ENCODE measurements at places on chromosomes 5 and 9. TPM values are rescaled to one million over a fixed set of nuclear protein-coding genes. Genes with fewer than 3 reads are reported as not detected.
A peak's percentile ranks its signal among the peaks of the same experiment; 100 is the strongest.

Gene PNPLA7
- 1.8 TPM for total RNA-seq

DNA sequence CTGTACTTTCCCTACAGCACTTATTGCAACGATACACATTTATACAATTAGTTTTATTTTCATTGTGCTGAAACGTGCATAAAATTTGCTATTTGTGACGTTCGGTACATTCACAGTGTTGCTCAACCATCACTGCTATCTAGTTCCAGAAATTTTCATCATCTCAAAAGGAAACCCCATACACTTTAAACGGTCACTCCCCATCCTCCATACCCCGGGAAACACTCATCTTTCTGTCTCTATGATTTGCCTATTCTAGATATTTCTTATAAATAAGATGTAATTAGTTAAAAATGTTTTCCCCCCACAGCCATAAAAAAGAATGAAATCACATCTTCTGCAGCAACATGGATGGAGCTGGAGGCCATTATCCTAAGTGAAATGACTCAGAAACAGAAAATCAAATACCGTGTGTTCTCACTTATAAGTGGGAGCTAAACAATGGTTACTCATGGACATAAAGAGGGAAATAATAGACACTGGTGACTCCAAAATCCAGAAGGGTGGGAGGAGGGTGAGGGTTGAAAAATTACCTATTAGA, 40.2 kb upstream of the TEX48 start:
- H3K36me3 ChIP-seq: no peaks in the 10 kb centered on the region
- no peak overlapping the region for H3K4me3 ChIP-seq
- no peak overlapping the region for H3K27ac ChIP-seq
- peaks cover 52% of the 10 kb centered on the region for H3K27me3 ChIP-seq

GRCh38 chr9:89497257-89497963, 503 bp downstream of the SEMA4D start:
- peaks cover under 1% of the 10 kb centered on the region for H3K36me3 ChIP-seq
- DNase-seq: peak; percentile 10
- peaks cover 6% of the 10 kb centered on the region for H3K27me3 ChIP-seq
- H3K4me1 ChIP-seq: peaks cover 30% of the 10 kb centered on the region
- peak overlapping the region; percentile 85 for H3K4me3 ChIP-seq

Gene PCDHA8
- total RNA-seq: 1.9 TPM

- H3K27ac ChIP-seq: no peak overlapping the region
- DNase-seq: no peak
- no peaks in the 10 kb centered on the region for H3K4me1 ChIP-seq
- H3K36me3 ChIP-seq: no peaks in the 10 kb centered on the region
- H3K27me3 ChIP-seq: no peaks in the 10 kb centered on the region
Observed at GRCh38 chr9:115999498-115999897, 154.1 kb upstream of the PAPPA start.

Gene ATP6V0E1
- 76.4 TPM for total RNA-seq

- H3K27me3 ChIP-seq: peaks cover 19% of the 10 kb centered on the region
- no peaks in the 10 kb centered on the region for H3K36me3 ChIP-seq
- peak overlapping the region; percentile 4 for H3K4me3 ChIP-seq
- H3K4me1 ChIP-seq: peaks cover 27% of the 10 kb centered on the region
Observed at GRCh38 chr9:69822116-69822750, 1.6 kb downstream of the CFAP95 start.

DNA sequence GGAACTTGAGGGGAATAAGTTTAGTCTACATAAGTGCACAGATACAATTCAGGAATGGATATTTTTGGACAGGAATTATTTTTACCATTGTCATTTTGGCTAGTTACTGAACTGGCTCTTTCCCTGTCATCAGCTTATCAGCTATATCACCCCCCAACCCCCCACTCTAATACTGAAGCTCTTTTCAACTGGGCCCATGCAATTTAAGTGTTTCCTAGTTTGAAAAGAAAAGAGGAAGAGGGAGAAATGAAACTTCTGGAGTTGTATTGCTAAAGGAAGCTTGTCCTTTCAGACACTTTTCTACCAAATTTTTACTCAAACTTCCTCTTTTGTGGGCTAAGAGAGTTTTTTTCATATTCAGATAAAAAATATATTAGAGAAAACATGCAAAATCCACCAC, 18.5 kb upstream of the TIMD4 start:
- peaks cover 8% of the 10 kb centered on the region for H3K27me3 ChIP-seq
- H3K4me1 ChIP-seq: no peaks in the 10 kb centered on the region
- no peak overlapping the region for H3K4me3 ChIP-seq
- no peak for DNase-seq
- no peak overlapping the region for H3K27ac ChIP-seq

Gene RASEF
- not detected for total RNA-seq

Gene FAM221B
- total RNA-seq: 0.19 TPM

- H3K27me3 ChIP-seq: peaks cover 3% of the 10 kb centered on the region
- peaks cover 24% of the 10 kb centered on the region for H3K4me1 ChIP-seq
- DNase-seq: no peak
- no peaks in the 10 kb centered on the region for H3K36me3 ChIP-seq
Observed at GRCh38 chr5:158869854-158870253, 229.9 kb downstream of the EBF1 start.

Gene NIPAL4
- not detected for total RNA-seq

- H3K4me1 ChIP-seq: peaks cover 15% of the 10 kb centered on the region
- H3K27ac ChIP-seq: no peak overlapping the region
- no peak for DNase-seq
- H3K4me3 ChIP-seq: no peak overlapping the region
Observed at GRCh38 chr9:109792951-109793546, 13.1 kb downstream of the PALM2AKAP2 start.

- H3K27me3 ChIP-seq: no peaks in the 10 kb centered on the region
- DNase-seq: no peak
- no peaks in the 10 kb centered on the region for H3K4me1 ChIP-seq
- no peak overlapping the region for H3K4me3 ChIP-seq
Observed at GRCh38 chr5:78341440-78341839, 19.0 kb upstream of the SCAMP1 start.

- no peak overlapping the region for H3K4me3 ChIP-seq
- DNase-seq: no peak
- no peak overlapping the region for H3K27ac ChIP-seq
- no peaks in the 10 kb centered on the region for H3K27me3 ChIP-seq
- no peaks in the 10 kb centered on the region for H3K4me1 ChIP-seq
Observed at GRCh38 chr5:132334812-132335211, 34.7 kb upstream of the SLC22A5 start.

All from neural crest cell (in vitro differentiated cells).